ENCODE measurements at places on chromosomes 2 and 18.

GRCh38 chr2:53510401-53510800 lies 257.2 kb upstream of the CHAC2 start:
- no peak for DNase-seq

GRCh38 chr2:23250371-23250770 lies 134.6 kb upstream of the KLHL29 start:
- DNase-seq = no peak

DNA sequence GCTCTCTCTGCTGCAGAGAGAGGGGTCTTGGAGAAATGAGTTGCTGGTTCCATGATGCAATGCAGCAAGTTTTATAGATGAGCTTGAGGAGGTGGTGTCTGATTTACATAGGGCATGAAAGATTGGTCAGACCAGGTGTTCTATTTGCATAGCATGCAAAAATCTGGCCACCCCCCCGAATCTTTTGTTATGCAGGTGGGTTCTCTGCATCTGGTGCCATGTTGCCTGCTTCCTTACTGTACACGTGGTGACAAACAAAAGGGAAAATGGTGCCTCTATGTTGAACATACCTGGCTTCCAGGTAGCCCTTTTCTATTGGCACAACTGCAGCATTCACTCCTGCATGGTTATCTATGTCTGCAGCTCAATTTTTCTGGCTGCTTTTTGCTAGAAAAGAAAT lies 169.4 kb downstream of the GALNT1 start:
- DNase-seq = no peak

- DNase-seq = no peak
Measured at GRCh38 chr2:158560259-158560658, 103.5 kb downstream of the PKP4 start.

- no peak for DNase-seq
Measured at GRCh38 chr2:6883448-6884122, 6.0 kb downstream of the RSAD2 start.

- no peak for DNase-seq
Measured at GRCh38 chr2:143321994-143322393, 192.8 kb downstream of the ARHGAP15 start.

DNA sequence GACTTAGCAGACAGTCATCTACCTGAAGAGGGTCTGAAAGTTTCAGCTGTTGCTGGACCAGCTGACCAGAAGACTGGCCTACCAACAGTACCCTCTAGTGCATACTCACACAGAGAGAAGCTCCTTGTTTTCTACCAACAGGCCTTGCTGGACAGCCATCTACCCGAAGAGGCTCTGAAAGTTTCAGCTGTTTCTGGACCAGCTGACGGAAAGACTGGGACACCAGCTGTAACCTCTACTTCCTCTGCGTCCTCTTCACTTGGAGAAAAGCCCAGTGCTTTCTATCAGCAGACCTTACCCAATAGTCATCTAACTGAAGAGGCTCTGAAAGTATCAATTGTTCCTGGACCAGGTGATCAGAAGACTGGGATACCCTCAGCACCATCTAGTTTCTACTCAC lies 63.2 kb downstream of the ALMS1 start:
- DNase-seq = no peak

- no peak for DNase-seq
Measured at GRCh38 chr2:162004031-162004430, 70.0 kb downstream of the DPP4 start.

- DNase-seq = no peak
Measured at GRCh38 chr2:54097124-54097523, 18.3 kb upstream of the ACYP2 start.

GRCh38 chr18:6609666-6610264 lies 119.8 kb upstream of the ARHGAP28 start:
- DNase-seq = no peak

DNA sequence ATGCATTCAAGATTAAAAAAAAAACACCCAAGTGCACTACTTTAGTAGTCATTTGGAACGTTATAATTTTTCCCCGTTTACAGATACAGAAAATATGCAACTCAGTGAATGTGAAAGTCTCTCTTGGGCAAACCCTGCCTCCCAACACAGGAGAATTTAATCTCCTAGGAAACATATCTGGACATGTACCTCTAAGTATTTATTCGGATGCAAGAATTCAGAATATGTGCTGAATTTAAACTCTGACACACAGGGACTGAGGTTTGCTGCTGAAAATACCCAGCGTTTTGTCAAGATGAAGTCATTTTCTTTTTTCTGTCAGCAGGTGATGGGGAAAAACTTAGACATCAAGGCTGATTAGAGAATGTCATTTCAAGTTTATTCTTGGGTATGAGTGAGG lies 105.4 kb downstream of the ACKR3 start:
- no peak for DNase-seq

- no peak for DNase-seq
Measured at GRCh38 chr2:26558271-26559043, 80.5 kb upstream of the OTOF start.

GRCh38 chr2:11505652-11506610 lies 27.9 kb upstream of the GREB1 start:
- no peak for DNase-seq

DNA sequence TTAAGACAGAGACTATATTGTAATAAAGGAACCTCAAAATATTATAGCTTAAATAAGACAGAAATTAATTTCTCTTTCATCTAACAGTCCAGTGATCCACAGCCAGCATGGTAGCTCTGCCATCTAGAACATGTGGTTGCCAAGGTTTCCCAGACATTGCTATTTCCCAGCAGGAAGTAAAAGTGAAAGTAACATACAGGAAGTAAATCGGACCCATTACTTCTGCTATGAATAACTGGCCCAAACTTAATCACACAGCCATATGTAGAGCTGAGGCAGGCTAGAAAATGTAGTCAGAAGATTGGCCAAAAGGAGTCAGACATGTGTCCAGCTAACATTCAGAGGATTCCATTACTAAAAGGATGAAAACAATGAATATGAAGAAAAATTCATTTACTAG lies 71.0 kb downstream of the NOL4 start:
- no peak for DNase-seq

GRCh38 chr2:159860581-159861310 lies 62.7 kb upstream of the CD302 start:
- DNase-seq = no peak

DNA sequence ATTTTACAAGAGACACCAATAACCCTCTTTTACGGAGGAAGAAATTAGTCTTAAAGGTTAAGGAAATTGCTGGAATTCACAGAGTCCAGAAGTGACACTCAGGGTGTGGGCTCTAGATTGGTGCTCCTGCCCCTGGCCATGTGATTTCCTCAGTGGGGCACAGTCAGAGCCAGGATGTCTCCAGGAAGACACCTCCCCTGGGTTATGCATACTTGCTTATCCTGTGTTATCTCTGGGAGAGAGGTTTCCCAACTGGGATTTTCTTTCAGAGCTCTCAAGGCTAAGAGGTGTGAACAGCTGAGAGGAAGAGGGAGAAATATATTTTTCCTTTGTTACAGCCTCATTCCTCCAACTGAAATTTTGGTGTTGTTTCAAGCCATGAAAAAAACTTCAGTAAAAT lies 125.6 kb upstream of the CELF4 start:
- no peak for DNase-seq

DNA sequence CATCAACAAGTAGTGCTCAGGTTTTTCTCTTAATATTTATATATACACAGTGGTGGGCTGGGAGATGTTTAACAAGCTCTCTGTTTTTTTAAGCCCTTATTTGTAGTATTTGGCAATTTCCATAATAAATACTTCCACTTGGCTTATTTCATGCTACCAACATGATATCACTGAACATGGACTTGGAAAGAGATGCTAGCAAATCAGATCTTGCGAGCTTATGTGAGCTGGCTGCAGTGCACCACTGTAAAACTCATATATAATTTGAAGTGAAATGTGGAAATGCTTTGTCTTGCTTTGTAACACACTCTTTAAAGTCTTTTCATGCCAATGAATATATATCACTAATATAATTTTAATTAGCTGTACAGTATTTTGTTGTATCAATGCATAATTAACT lies 155.7 kb downstream of the ALK start:
- no peak for DNase-seq

- DNase-seq = no peak
Measured at GRCh38 chr2:182240862-182241371, 185.9 kb downstream of the PDE1A start.

DNA sequence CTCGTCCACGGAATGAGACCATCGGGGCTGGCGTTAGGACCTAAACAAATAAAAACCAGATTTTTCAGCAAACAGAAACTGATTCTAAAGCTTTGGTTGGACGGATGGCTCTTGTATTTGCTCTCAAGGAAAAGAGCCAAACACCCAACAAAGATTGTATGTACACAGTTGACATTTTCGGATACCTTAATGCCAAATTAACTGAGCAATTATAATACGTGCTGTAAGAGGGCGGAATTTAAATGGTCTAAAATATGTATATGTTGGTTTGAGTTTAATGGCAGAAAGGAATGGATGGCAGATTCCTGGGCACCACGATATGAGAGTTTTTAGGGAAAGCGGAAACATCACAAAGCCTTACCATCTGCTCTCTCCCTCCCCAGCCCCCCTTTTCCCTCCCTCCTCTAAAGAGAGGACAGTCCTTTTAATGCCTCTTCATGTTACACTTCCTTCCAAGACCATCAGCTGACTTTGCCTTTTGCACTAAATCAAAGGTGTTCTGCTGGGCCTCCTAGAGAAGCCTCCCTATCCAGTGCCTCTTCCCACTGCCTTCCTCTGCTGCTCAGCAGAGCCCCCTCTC lies 33.3 kb downstream of the STAT1 start:
- no peak for DNase-seq

DNA sequence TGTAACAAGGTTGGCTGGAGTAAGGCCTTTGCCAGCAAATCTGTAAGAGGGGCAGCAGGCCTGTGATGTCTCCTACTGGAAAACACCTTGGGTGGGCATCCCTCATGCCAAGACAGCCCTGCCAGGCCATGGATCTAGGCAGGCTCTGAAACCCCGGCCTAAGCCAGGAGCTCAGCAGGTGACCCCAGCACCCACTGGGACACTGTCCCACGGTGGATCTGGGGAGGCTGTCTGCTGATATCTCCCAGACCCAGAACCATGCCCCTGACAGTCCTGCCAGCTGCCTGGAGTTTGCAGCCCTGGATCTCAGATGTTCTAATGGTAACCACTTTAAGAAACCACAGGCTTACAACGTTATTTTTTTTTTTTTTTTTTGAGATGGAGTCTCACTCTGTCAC lies 117.7 kb downstream of the ZNF516 start:
- no peak for DNase-seq

DNA sequence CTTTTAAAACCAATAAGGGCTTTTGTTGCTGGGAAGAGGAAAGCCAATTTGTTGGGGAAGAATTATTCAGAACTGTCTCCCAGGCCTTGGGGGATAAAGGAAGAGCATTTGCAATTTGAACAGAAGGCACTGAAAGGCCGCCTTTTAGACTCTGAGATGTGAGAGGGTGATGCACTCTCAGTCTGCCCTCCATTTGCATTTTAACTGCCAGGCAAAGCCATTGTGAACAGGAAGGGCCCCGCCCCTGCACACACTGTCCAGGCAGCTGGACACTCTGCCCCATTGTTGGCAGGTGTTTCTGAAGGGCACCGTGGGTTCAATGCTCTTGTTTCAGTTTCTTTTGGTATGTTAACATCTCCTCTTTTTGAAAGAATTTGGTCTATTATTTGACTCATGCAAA lies 169.5 kb upstream of the COPS8 start:
- DNase-seq = no peak

DNA sequence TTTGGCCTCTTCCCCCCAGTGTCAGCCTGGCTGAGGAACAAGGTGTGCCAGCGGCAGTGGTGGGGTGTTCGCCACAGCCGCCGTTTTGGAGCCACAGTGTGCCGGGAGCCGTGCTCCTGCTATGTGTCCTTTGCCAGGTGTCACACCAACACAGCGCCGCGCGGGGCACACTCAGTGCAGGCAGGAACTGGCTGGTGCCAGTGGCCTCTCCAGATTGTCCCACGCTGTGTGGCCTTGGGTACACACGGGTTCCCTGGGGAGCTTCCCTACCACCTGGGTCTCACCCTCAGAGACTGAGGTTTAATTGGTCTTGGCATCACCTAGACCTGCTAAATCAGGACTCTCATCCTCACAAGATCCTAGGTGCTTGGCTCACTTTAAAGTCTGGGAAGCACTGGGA lies 171.6 kb downstream of the LDLRAD4 start:
- DNase-seq = no peak

GRCh38 chr2:212991120-212991519 lies 160.3 kb downstream of the IKZF2 start:
- DNase-seq = no peak

DNA sequence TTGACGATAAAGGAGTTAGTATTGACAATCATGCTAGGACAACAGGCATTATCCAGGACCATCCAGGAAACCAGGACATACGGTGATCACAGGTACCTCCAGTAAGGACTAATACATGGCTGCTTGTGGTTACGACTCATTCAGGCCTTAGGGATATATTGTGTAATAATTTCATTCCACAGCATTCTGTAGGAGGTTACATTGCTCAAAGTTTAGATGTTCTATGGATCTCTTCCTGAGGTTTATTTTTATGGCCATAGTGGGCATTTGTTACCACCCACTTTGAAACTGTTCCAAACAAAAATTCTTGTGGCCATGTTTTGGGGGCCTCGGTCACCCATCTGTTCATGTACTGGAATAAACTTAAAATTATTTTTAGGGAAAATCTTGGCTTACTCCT lies 431.6 kb downstream of the METTL4 start:
- DNase-seq = no peak

- DNase-seq = no peak
Measured at GRCh38 chr2:221975151-221975550, 323.6 kb downstream of the PAX3 start.

- DNase-seq = no peak
Measured at GRCh38 chr2:11597538-11598225, 63.8 kb downstream of the GREB1 start.

- no peak for DNase-seq
Measured at GRCh38 chr2:102792568-102793208, 30.9 kb downstream of the TMEM182 start.

DNA sequence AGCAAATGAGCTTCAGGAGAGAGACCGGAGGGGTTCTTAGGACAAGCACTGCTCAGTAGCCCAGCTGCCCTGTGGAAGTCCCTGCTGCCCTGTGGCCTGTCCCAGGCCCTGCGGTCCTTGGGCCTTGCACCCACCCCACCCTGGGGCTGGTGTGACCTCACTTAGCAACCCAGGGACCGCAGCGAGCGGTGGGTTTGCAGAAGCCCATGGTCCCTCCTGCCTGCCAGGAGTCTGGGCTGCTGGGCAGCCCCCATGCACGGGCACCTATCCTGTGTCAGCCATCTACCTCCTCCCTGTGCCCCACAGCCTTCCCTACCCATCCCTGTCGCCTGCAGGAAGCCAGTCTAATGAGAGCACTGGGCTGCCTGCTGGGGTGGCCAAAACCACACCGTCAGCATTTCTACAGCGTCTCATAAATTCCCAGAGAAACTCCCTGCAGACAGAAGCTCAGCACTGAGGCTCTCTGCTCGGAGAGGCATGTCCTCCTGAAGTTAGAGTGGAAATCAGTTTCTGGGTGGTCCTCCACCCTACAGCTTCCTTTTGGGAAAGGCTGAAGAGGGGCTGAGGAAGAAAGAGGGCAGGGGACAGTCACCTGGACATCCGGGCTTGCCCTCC lies 231.1 kb upstream of the HS6ST1 start:
- no peak for DNase-seq

- DNase-seq = no peak
Measured at GRCh38 chr2:10954856-10955818, 43.4 kb downstream of the KCNF1 start.
